ENCODE measurements at places on chromosomes 6 and 20. TPM values are rescaled to one million over a fixed set of nuclear protein-coding genes. Genes with fewer than 3 reads are reported as not detected.

GRCh38 chr6:7899101-7899888 lies 11.3 kb downstream of the TXNDC5 start:
- H3K36me3 ChIP-seq: peaks cover 69% of the 10 kb centered on the region
- no peak for DNase-seq
- H3K4me1 ChIP-seq: no peaks in the 10 kb centered on the region
- H3K27me3 ChIP-seq: no peaks in the 10 kb centered on the region
- no peak overlapping the region for H3K27ac ChIP-seq
- no peak overlapping the region for H3K4me3 ChIP-seq

DNA sequence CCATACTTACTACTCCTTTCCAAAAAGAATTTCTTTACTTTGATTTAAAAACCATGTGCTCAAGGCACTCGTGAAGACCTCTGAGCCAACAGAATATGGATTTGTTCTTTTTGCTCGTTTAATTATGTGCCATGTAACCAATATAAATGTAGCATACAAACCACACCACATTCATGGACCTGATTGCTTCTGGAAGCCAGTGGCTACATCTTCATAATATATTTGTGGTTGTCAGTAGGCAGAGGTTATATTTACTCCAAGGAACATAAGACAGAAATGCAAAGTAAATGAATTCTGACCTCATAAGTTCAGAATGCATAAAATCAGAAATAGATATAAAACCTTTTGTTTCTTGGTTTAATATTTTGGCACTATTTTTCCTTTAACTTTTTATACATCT lies 373.0 kb downstream of the HDGFL1 start:
- no peaks in the 10 kb centered on the region for H3K4me1 ChIP-seq
- no peak for DNase-seq
- H3K36me3 ChIP-seq: no peaks in the 10 kb centered on the region
- H3K4me3 ChIP-seq: no peak overlapping the region
- H3K27ac ChIP-seq: no peak overlapping the region
- no peaks in the 10 kb centered on the region for H3K27me3 ChIP-seq

DNA sequence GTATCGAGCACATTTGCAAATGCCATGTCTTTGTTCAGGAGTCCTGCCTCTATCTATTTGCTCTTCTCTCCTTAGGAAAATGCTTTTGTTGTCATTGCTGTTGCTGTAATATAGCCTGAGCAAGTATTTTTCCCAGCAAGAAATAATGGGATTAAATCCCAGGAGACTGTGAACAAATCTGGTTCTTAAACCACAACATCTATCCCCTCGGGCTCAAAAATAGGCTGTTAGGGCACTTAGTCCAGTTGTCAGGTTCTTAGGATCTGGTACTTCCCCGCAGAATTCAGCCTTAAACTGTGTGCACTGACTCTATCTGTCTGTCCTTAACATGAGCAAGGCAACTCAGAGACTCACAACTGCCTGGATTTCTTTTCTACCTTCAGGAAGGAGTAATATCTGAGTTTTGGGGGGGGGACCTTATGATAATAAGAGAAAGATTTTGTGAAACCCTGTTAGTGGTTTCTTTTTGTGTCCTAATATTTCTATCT lies 437.5 kb downstream of the HTR1B start:
- no peaks in the 10 kb centered on the region for H3K4me1 ChIP-seq
- no peak for DNase-seq
- H3K36me3 ChIP-seq: no peaks in the 10 kb centered on the region
- H3K27ac ChIP-seq: no peak overlapping the region
- no peak overlapping the region for H3K4me3 ChIP-seq

GRCh38 chr20:15333170-15333569 lies 995.8 kb upstream of the FLRT3 start:
- H3K27ac ChIP-seq: no peak overlapping the region
- no peak for DNase-seq
- no peak overlapping the region for H3K4me3 ChIP-seq
- H3K36me3 ChIP-seq: no peaks in the 10 kb centered on the region
- no peaks in the 10 kb centered on the region for H3K4me1 ChIP-seq

DNA sequence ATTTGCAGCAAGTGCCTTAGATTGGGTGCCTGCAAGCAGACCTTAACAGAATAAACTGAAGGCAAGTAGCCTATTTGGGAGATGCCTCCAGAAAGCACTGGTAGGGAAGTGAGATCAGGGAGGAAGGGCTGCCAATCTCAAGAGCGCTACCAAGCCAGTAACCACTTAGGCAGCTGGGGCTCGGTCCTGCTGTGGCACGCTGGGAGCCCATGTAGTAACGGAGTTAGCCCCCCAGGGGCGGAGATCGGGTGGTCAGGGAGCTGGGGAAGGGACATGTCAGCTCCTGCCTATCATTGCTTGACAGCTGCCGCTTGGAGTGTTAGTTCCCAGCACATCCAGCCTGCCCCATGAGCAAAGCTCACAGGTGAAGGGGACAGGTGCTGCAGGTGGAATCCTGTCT lies 127.0 kb downstream of the CEBPB start:
- no peak overlapping the region for H3K27ac ChIP-seq
- no peak overlapping the region for H3K4me3 ChIP-seq
- H3K4me1 ChIP-seq: peaks cover 27% of the 10 kb centered on the region

GRCh38 chr6:70879496-70879895 lies 77.4 kb downstream of the B3GAT2 start:
- no peaks in the 10 kb centered on the region for H3K4me1 ChIP-seq
- H3K36me3 ChIP-seq: no peaks in the 10 kb centered on the region
- DNase-seq: no peak
- H3K27me3 ChIP-seq: peaks cover 5% of the 10 kb centered on the region

Gene CDH26
- total RNA-seq: not detected

GRCh38 chr6:7195339-7196018 lies 87.7 kb downstream of the RREB1 start:
- H3K4me1 ChIP-seq: no peaks in the 10 kb centered on the region
- no peak overlapping the region for H3K27ac ChIP-seq
- no peak for DNase-seq
- H3K27me3 ChIP-seq: no peaks in the 10 kb centered on the region

- DNase-seq: no peak
- H3K4me1 ChIP-seq: no peaks in the 10 kb centered on the region
- H3K36me3 ChIP-seq: no peaks in the 10 kb centered on the region
- no peaks in the 10 kb centered on the region for H3K27me3 ChIP-seq
Observed at GRCh38 chr6:11337306-11337705, 104.8 kb upstream of the NEDD9 start.

All from IMR-90 (cell line).